Activated T-helper 1 cell treated with anti-CD3 and anti-CD28 coated beads, Interleukin-12 subunit alpha, Interleukin-12 subunit beta, Interleukin-2, Interleukin-4 antibody, amounts not matched to agents 30 ng/mL and 10 ng/mL and 1 ng/mL, durations not matched to agents 14 hours and 24 hours and 36 hours (primary cell): ENCODE measurements at places on chromosomes 2 and 18.
A peak's percentile ranks its signal among the peaks of the same experiment; 100 is the strongest.

GRCh38 chr2:148875387-148876051, 492 bp downstream of the KIF5C start:
- H3K4me1 ChIP-seq = peaks cover 15% of the 10 kb centered on the region
- DNase-seq = no peak
- H3K36me3 ChIP-seq = peaks cover 7% of the 10 kb centered on the region
- H3K27ac ChIP-seq = peak overlapping the region; percentile 70

- no peak overlapping the region for H3K27ac ChIP-seq
- H3K4me3 ChIP-seq = no peak overlapping the region
- H3K4me1 ChIP-seq = no peaks in the 10 kb centered on the region
- H3K36me3 ChIP-seq = no peaks in the 10 kb centered on the region
- no peaks in the 10 kb centered on the region for H3K27me3 ChIP-seq
These were observed 799.6 kb downstream of the GALR1 start for GRCh38 chr18:78049281-78049680.

DNA sequence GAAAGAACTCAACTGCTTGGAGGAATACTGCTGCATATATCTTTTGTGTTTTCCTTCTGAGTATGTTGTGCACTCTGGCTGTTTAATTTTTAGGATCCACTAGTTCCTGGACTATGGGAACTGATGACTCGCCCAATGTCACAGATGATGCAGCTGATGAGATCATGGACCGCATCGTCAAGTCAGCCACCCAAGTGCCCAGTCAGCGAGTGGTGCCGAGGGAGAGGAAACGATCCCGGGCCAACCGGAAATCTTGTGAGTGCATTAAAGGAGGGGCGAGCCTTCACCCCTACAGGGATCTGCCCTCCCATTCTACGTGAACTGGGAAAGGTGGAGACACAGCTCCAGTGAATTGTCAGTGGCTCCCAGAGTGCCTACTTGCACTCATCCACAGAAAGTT, 59.6 kb downstream of the TPGS2 start:
- no peak overlapping the region for H3K27ac ChIP-seq
- H3K27me3 ChIP-seq = peaks cover 2% of the 10 kb centered on the region
- H3K4me3 ChIP-seq = no peak overlapping the region
- no peaks in the 10 kb centered on the region for H3K36me3 ChIP-seq

- peaks cover 34% of the 10 kb centered on the region for H3K36me3 ChIP-seq
- H3K4me1 ChIP-seq = peaks cover 68% of the 10 kb centered on the region
- no peaks in the 10 kb centered on the region for H3K27me3 ChIP-seq
- H3K27ac ChIP-seq = peak within 1 kb of the TSS; percentile 99
- peak within 1 kb of the TSS; percentile 94 for H3K4me3 ChIP-seq
- DNase-seq = peak; percentile 56
These were observed at the start of gene ZAP70 for GRCh38 chr2:97713296-97714083. Gene ZAP70, plus strand, starts transcription at chr2:97713576. Its CDS starts 10,461 bp downstream, at chr2:97724037.

- no peak overlapping the region for H3K4me3 ChIP-seq
- no peak overlapping the region for H3K27ac ChIP-seq
These were observed 42.4 kb downstream of the CYP27C1 start for GRCh38 chr2:127177617-127178263.

DNA sequence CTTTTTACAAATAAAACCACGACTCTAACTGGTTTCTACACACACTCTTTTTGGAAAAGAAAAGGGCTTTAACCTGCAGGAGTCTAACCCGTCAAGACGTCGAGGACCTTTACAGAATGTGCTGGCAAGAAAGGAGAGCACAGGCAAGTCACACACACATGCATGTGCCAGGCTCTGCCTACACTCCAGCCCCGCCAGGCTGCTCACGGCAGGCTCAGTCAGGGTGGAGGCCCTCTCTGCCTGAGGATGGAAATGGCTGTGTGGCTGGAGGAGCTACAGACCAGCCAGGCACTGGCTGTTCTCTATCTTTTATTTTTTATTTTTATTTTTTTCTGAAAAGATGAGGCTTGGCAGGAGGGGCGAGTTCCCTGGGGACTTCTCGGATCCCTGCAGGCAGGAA, 10.2 kb downstream of the SIX3 start:
- H3K27me3 ChIP-seq = peaks cover 82% of the 10 kb centered on the region
- no peak for DNase-seq
- H3K4me1 ChIP-seq = no peaks in the 10 kb centered on the region
- no peak overlapping the region for H3K4me3 ChIP-seq
- peak overlapping the region; percentile 47 for H3K27ac ChIP-seq

- peak overlapping the region; percentile 11 for H3K4me3 ChIP-seq
- H3K27ac ChIP-seq = no peak overlapping the region
- peaks cover 25% of the 10 kb centered on the region for H3K27me3 ChIP-seq
These were observed 1.7 kb downstream of the ERFE start for GRCh38 chr2:238160206-238161129.

DNA sequence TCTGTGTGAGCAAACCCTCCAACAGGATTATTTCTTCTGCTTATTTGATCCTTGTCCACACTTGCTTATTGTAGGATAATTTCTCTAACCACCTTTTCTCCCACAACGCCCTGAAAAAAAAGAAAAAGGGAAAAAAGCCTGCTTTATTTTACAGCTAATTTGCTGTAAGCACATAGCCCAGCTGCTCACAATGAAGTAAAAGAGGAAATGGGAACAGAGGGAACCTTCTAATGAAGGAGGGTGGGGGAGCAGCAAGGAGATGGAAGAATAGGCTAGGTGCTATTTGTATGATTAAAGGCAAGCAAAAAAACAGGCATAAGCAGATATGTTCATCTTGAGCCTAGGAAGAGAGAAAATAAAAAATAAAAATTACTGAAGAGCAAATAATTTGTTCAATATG, 331.6 kb downstream of the TXNL1 start:
- no peak overlapping the region for H3K27ac ChIP-seq
- DNase-seq = no peak
- H3K4me1 ChIP-seq = no peaks in the 10 kb centered on the region
- peaks cover 6% of the 10 kb centered on the region for H3K27me3 ChIP-seq

DNA sequence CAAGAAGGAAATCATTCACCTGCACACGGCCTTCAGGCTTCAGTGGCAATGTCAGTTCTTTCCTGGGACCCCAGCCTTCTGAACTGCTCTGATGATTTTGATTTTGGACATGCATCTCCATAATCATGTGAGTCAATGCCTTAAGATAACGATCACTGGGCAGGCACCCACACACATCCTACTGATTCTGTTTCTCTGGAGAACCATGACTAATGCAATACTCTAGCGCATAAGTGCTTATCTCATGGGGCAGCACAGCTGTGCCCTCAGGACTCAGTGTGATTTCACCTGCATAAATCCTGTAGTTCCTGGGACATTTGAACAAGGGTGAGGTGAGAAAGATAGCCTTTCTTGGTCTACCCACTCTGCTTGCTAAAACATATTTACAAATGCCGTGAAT, 144.6 kb downstream of the AKAIN1 start:
- no peak overlapping the region for H3K27ac ChIP-seq
- peaks cover 1% of the 10 kb centered on the region for H3K4me1 ChIP-seq
- no peaks in the 10 kb centered on the region for H3K36me3 ChIP-seq
- H3K4me3 ChIP-seq = no peak overlapping the region
- no peak for DNase-seq

DNA sequence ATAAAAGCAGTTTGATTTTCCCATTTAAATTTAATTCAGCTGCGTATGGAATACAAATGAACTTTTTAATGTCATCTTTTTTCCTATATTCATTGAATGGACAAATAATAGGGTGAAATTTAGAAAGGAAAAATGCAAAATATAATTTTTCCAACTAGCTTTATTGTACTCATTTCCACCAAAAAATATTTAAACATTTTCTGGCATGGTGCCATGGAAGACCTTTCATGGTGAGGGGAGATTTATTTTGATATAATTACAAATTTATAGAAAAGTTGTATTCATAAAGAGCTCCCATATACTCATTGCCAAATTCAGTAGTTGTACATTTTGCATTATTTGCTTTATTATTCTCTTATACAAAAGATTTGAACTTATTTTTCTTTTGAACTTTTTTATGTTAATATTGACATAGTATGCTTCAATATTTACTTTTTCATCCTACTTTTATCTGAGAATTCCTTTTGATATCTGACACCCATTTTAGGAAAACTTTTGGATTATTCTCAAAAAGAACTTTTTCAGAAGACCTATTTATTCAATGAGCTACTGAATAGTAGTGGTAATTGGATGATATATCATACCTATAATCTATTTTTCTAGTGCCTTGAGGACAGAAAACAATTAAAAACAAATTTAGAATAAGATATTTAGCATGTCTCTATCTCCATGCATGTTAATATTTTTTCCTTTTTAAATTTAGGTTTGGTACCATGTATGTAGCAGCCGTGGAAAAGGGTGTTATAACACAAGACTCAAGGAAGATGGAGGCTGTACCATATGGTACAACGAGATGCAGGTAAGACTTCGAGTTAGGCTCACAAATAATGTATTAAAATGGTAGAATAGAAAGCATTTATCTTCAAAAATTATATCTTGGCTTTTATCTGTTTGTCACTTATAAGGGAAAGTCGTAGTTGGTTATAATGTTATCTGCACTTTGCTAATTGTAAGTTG, 37.5 kb downstream of the DDX1 start:
- H3K4me1 ChIP-seq = no peaks in the 10 kb centered on the region
- peaks cover 68% of the 10 kb centered on the region for H3K36me3 ChIP-seq
- H3K27me3 ChIP-seq = no peaks in the 10 kb centered on the region
- no peak overlapping the region for H3K4me3 ChIP-seq

GRCh38 chr2:203693242-203693879, 13.1 kb upstream of the CD28 start:
- H3K4me1 ChIP-seq = peaks cover 14% of the 10 kb centered on the region
- H3K36me3 ChIP-seq = no peaks in the 10 kb centered on the region
- H3K27me3 ChIP-seq = peaks cover 8% of the 10 kb centered on the region

DNA sequence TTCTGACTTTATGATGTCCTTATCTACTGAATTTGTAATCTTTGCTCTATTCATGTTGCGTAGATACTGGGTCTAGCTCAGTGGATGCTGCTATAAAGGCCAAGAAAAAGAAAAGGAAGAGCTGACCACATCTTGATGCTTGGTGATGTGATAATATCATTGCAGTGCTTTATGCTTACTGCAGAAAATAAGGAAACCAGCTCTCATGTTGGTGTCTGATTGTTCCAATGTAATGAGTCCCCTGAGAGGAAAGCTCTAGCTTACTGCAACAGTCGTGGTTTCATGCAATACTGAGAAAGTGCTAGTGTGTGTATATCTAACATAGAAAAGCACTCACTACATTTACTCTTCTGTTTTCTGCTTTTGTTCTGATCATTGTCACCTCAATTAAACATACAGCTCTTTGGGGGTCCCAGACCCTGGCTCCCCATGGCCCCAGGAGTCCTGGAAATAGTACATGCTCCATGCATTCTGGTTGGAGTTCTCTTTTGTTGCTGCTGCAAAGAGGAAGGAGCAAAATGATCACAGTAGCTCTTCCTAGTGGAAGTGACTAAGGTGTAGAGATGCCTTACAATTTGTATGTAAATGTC, 338.8 kb downstream of the CYRIA start:
- H3K27me3 ChIP-seq = peaks cover 4% of the 10 kb centered on the region
- no peaks in the 10 kb centered on the region for H3K4me1 ChIP-seq
- H3K36me3 ChIP-seq = no peaks in the 10 kb centered on the region
- no peak overlapping the region for H3K27ac ChIP-seq
- no peak overlapping the region for H3K4me3 ChIP-seq

DNA sequence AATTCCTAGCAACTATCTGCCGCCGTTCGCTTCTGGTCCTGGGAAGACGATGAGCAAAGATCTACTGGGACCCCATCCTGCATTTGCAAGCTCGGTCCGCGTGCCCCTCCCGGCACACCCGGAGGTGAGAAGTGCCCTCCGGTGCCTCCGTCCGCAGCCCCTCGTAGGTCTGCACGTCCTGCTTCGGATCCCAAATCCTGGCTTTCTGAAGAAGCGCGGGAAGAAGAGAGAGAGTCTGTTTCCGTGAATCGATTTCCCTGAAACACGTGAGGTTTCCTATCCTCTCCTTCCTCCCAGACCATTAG, 5.0 kb upstream of the OSR1 start:
- peaks cover 95% of the 10 kb centered on the region for H3K27me3 ChIP-seq
- peak overlapping the region; percentile 4 for H3K27ac ChIP-seq
- H3K4me3 ChIP-seq = peak overlapping the region; percentile 90
- DNase-seq = no peak

DNA sequence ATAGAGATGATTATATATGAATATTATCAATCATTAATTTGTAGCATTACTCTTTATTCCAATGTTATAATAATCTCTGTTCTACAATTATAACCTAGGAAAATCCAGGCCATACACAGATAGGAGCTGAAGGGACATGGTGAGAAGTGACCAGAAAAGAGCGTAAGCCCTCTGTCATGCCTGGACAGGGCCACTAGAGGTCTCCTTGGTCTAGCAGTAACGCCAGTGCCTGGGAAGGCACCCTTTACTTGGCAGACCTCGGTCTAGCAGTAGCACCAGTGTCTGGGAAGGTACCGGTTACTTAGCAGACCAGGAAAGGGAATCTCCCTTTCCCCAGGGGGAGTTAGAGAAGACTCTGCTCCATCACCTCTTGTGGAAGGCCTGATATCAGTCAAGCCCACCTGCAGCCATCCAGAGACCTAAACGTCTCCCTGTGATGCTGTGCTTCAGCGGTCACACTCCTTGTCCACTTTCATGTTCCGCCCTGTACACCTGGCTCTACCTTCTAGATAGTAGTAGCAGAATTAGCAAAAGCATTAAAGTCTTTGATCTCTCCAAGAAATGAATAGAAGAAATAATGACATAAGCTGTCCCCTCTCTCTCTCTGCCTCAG, 447.5 kb upstream of the FSIP2 start:
- no peaks in the 10 kb centered on the region for H3K27me3 ChIP-seq
- DNase-seq = no peak
- no peak overlapping the region for H3K27ac ChIP-seq
- H3K4me3 ChIP-seq = no peak overlapping the region

GRCh38 chr18:48656582-48656981, 117.8 kb downstream of the CTIF start:
- H3K27ac ChIP-seq = no peak overlapping the region
- H3K4me3 ChIP-seq = no peak overlapping the region
- H3K27me3 ChIP-seq = peaks cover 5% of the 10 kb centered on the region
- H3K4me1 ChIP-seq = no peaks in the 10 kb centered on the region

GRCh38 chr2:833180-833579, 117.5 kb upstream of the SNTG2 start:
- no peaks in the 10 kb centered on the region for H3K36me3 ChIP-seq
- no peaks in the 10 kb centered on the region for H3K4me1 ChIP-seq
- peaks cover 1% of the 10 kb centered on the region for H3K27me3 ChIP-seq

- no peak overlapping the region for H3K27ac ChIP-seq
- no peaks in the 10 kb centered on the region for H3K36me3 ChIP-seq
- no peaks in the 10 kb centered on the region for H3K27me3 ChIP-seq
- no peaks in the 10 kb centered on the region for H3K4me1 ChIP-seq
- no peak for DNase-seq
These were observed 49.3 kb downstream of the ACAA2 start for GRCh38 chr18:49764032-49764431.

DNA sequence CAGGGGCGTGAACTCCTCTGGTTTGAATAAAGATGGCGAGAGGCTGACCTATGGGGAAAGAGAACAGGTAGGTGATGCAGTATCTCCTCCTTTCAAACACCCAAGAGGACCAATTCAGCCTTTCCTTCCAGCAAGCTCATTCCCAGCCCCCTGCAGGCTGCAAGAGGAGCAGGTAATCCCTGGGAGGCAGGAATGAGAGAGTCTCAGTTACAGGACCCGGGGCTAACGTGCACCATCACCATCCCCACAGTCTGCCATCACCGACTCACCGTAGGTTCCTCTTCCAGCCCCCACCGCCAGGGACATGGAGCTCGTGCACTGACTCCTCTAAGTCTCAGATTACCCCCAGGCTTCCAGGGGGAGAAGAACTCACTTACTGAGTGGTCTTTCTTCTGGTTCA, 26.7 kb downstream of the XDH start:
- peaks cover 21% of the 10 kb centered on the region for H3K4me1 ChIP-seq
- H3K27me3 ChIP-seq = peaks cover 5% of the 10 kb centered on the region
- no peaks in the 10 kb centered on the region for H3K36me3 ChIP-seq
